ENCODE measurements at places on chromosomes 16 and 17.
A peak's percentile ranks its signal among the peaks of the same experiment; 100 is the strongest.

- no peak for DNase-seq
These were observed 138.9 kb upstream of the CES5A start for GRCh38 chr16:56013962-56014552.

DNA sequence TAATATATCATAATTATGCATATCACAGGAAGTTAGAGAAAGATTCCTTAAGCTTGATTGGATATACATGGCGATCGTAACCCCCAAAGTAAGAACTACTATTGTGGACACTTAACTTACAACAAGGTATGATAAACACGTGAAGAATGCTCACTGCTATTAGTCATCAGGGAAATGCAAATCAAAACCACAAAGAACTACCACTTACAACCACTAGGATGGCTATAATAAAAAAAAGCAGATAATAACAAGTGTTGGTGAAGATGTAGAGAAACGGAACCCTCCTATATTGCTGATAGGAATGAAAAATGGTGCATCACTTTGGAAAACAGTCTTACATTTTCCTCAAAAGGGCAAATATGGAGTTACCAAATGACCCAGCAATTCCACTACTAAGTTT is 265.9 kb downstream of the SLC39A11 start:
- no peak for DNase-seq

GRCh38 chr17:79836972-79837887 is 2.0 kb downstream of the CBX4 start:
- DNase-seq, result peak; percentile 50

DNA sequence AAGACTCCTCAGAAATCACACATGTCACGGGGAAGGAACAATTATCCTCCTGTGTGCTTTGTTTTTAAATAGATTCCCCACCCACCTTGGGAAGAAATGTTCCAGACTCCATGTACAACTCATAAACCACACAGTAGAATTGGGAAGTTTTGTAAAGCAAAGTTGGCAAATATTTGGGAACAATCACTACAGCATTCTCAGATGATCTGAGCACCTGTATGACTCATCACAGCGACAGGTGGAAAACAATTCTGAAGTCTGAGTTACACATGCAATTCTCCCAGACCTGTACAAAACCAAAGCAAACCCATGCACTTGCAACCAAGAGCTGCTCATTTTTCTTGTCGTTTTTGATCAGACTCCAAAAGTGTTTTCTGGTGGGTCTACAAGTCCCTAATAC is 14.4 kb upstream of the MYLK3 start:
- no peak for DNase-seq

DNA sequence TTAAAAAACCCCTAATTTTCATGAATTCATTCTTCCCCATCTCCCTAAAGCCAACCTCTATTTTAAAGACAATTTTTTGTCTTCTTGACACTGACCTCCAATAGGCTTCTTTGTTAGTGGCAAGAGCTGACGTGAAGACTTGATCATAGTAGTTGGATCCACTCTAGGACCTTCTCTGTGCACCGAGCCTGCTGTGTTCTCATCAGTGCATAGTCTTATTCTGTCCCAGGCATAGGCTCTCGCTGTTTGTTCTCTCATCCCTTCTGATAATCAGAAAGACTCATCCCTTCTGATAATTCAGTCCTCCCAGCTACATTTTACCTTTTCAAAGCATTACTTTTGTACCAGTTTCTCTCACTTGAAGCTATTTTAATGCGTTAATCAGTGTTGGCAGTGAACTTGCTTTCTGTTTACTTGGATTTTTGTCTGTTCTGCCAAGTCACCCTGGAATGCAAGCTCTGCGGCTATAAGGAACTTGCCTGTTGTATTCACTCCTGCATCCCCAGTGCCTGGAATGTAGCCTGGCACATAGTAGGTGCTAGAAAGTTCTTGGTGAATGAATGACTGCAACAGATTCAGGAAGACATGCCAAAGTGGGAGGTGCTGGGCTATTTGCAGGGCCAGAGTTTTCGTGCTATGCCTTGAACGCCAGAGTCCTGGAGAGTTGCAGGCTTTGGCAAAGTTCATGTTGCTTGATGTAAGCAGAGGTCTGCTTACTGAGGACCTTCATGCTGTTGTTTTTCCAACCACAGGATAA is 147.6 kb upstream of the MPHOSPH6 start:
- DNase-seq, result no peak

- DNase-seq, result no peak
These were observed 260.2 kb downstream of the GRIN2A start for GRCh38 chr16:9921997-9922396.

GRCh38 chr17:17696882-17697633 is 15.8 kb downstream of the RAI1 start:
- DNase-seq, result no peak

GRCh38 chr17:41688641-41689496 is at the start of gene EIF1:
Gene EIF1 (plus strand): TSS chr17:41688885. CDS start chr17:41689039, 154 bp downstream.
- DNase-seq, result peak; percentile 100

DNA sequence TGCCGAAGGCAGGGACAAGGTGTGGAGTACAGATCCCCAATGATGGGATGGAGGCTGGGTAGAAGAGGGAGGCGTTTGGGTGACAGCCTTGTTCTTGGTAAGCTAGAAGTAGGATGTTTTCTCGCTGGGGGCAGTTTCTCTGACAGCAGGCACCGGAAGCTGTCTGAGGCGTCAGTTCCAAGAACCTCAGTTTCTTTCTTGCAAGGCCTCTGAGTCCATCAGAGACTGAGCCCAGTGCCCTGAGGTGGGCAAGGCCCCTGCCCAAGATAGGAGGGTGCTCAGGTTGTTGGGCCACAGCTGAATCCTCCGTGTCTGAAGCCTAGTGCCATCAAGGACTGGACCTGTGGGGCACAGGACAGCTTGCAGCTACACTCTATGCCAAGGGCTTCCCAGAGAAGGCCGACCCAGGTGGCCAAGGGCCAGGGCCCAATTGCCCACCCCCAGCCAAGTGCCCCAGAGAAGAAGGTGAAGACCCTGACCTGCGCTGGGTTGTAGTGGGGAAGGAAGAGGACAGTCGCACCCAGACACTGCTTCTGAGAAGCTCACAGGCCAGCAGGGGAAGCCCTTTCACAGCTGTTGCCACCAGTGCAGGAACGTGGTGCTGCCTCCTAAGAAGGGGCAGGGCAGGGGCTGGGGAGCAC is 13.1 kb downstream of the CYB5D2 start:
- no peak for DNase-seq

DNA sequence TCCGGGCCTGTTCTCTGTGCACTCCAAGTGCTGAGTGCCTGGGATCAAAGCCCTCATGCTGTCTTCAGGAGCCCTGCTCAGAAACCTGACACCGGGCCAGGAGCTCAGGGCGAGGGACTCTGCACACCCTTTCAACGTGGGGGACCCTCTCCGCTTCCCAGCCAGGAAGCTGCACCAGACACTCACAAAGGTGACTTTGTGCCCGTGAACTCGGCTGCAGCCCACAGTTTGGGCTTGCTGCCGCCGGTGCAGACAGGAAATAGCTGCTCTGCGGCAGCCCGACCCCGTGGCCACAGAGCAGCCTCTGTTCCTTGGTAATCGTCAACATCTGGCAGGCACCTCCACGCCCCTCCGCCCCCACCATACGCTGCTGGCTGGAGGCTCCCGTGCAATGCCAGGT is 93.4 kb upstream of the METRNL start:
- peak; percentile 39 for DNase-seq

DNA sequence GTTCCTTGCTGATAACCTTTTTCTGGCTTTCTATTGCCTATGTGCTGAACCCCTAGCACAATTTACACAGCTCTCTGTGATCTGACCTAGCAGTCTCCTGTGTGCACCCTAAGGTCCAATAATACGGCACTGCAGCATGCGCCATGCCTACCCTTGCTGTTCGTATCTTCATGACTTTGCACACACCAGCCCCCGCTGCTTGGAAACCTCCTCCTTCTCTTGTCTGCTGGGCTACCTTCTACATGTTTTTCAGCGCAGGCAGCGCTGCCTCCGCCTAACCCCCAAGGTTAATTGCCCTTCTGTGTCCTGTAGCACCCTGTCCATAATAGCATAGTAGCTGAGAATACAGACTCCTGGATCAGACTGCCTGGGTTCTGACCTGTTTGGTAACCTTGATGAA is 1.4 kb downstream of the STARD3 start:
- DNase-seq, result no peak

Measured in activated naive CD4-positive, alpha-beta T cell treated with anti-CD3 and anti-CD28 coated beads, Interleukin-2, amount 50 U/mL, for 16 hours (primary cell).